T-helper 2 cell (primary cell): ENCODE measurements at places on chromosomes 13 and 19.

- DNase-seq, result no peak
Measured at GRCh38 chr13:87537951-87538350, 133.2 kb upstream of the SLITRK5 start.

GRCh38 chr13:63902141-63902540 lies 2486.5 kb upstream of the PCDH20 start:
- DNase-seq, result no peak

DNA sequence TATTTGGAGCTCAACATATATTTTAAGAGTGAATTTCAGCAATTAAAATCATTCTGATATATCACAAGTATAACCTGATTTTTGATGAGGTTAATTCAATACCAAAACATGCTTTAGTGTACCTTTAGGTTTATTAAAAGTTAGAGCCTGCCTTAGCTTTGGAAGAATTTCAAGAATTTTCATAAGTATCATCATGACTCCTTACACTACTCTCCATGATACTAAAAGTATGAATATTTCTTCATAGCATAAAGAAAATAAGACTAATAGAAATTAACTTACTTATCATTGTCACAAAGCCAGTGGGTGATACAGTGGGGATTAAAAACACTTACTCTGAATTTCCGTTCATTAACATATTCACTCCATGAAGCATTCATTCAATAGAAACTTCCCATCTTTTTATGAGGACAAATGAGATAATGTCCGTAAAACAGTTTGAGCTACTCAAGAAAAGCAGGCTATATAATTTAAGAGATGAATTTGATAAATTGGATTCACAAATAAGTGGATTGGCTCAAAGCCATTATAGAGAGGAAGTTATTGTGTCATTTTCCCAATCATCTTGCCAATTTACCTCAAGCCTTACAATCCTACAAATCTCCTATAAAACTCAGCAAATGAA lies 214.0 kb downstream of the PCDH9 start:
- no peak for DNase-seq

- DNase-seq, result no peak
Measured at GRCh38 chr13:23739596-23739995, 149.6 kb downstream of the MIPEP start.

- no peak for DNase-seq
Measured at GRCh38 chr13:74586847-74587246, 452.6 kb upstream of the KLF12 start.

GRCh38 chr13:73055813-73056564 lies 2.8 kb upstream of the KLF5 start:
- no peak for DNase-seq

- no peak for DNase-seq
Measured at GRCh38 chr19:1947651-1948209, 6.8 kb downstream of the CSNK1G2 start.

DNA sequence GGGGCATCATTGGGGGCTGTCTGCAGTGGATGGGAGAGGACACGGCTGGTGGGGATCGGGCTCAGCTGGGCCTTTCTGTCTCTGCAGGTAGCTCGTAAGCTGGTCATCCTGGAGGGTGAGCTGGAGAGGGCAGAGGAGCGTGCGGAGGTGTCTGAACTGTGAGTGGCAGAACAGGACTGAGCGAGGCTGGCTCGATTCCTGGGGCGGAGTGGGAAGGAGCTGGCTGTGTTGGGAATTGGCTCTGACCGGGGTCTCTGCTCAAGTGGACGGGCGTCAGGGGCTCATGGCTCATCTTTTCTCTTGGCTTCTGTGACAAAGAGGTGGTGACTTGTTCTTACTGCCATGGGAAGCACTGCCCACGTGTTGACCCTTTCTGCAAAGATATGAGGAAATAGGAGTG lies 11.6 kb downstream of the TPM4 start:
- DNase-seq, result no peak

DNA sequence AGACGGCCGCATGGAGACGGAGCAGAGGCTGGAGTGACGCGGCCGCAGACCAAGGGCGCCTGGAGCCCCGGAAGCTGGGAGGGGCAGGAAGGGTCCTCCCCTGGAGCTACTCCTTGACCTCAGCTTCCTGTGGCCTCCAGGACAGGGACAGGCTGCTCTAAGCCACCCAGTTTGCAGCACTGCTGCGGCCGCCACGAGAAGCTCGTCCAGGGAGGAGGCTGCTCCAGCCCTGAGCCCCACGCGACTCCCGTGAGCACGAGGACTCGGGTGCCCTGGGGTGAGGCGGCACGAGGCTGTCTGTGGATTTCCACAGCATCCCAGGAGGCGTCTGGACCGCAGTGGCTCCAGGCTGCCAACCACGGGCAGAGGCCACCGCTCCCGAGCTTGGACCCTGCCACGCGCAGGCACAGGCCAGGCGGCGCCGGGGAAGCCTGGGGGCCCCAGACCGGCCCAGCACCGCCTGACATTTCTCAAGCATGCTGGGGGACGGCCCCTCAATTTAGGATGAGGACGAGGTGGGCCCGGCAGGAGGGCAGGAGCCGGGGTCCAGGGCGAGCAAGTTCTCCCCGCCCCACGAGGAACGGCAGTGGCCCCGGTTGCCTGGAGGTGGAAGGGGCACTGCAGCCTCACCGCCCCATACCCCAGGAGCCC lies 10.7 kb downstream of the SBNO2 start:
- DNase-seq, result no peak

DNA sequence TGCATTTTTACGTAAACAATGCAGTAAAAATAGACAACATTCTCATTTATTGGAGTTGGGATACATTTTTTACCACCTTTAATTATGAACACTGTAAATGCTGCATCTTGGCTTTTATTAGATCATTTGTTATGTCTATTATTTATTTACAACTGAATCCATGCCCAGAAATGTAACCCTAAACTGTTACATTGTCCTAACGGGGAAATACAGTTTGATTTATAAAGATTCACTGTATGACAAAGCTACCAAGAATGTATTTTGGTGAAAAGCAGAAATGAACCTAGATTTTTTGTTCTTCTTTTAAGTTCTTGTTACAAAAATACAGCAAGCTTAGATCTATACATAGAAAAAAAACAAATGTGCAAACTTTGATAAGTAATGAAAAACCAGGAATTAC lies 1.1 kb downstream of the METTL21C start:
- DNase-seq, result no peak

DNA sequence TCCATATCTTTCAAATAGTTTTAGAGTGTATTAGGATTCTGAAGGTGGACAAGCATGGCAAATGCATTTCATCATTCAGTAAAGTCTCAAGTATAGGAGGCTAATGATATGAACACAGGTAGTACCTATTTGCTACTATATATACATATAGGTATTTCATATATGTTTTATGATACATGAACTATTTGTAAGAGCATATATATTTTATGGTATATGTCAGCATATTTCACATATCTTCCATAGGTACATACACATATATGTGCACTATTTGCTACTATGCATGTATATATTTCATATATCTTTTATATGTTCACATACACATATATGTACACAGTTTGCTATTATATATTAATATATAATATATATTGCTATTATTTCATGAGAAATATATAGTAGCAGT lies 1291.7 kb upstream of the MIR17HG start:
- no peak for DNase-seq
